ENCODE measurements at places on chromosomes 4 and X. TPM values are rescaled to one million over a fixed set of nuclear protein-coding genes. Genes with fewer than 3 reads are reported as not detected.
A peak's percentile ranks its signal among the peaks of the same experiment; 100 is the strongest.

Gene RGS12
- 14.5 TPM for total RNA-seq

Gene CSN1S1
- not detected for total RNA-seq

Gene HUWE1
- 50.8 TPM for total RNA-seq

Gene LRCH2
- total RNA-seq = 0.42 TPM

Gene GPM6B
- total RNA-seq = 0.84 TPM

Gene GAGE12F
- total RNA-seq = not detected

Gene CXCL9
- total RNA-seq = 1.4 TPM

Gene UGT2A3
- total RNA-seq = 41.4 TPM

Gene ODAM
- 0.28 TPM for total RNA-seq

Gene CT47A1
- total RNA-seq = not detected

Gene MBNL3
- total RNA-seq = 104 TPM

DNA sequence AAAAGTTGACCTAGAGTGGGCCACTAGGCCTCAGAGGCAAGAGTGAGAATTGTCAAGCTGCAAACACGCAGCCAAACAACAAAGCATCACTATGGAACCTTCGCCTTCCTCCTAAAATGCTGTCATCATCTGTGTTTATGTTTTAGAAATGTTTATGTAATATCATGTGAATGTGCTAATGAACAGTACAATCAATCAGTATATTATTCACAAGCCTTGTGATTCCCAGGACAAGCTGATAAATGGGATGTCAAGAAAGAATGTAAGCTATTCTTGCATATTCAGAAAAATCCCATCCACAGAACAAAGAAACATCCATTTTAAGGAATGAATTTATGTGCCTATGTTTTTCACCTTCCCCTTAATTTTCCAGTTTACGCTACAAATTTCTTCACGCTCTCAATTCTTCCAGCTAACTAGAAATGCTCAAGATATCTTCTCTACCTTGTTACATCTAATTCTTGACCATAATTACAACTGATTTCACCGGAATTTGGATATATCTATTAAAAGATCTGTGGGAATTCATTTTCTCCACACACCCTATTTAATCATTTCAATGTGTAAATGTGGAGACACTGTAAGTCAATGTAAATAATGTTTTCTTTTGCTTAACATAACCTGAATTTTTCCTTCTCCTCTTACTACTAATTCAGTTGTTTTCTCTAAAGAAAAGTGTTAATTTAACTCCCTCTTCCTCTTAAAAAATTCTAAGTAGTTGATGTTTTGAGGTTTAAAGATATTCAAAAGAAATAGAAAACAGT is 65.5 kb downstream of the LEF1 start:
- no peaks in the 10 kb centered on the region for H3K27me3 ChIP-seq
- H3K36me3 ChIP-seq = no peaks in the 10 kb centered on the region
- no peak overlapping the region for H3K27ac ChIP-seq
- H3K4me3 ChIP-seq = no peak overlapping the region
- H3K4me1 ChIP-seq = no peaks in the 10 kb centered on the region

- H3K27me3 ChIP-seq = no peaks in the 10 kb centered on the region
- H3K36me3 ChIP-seq = no peaks in the 10 kb centered on the region
- H3K27ac ChIP-seq = no peak overlapping the region
- no peak for DNase-seq
Observed at GRCh38 chrX:148629434-148629833, 129.0 kb downstream of the AFF2 start.

DNA sequence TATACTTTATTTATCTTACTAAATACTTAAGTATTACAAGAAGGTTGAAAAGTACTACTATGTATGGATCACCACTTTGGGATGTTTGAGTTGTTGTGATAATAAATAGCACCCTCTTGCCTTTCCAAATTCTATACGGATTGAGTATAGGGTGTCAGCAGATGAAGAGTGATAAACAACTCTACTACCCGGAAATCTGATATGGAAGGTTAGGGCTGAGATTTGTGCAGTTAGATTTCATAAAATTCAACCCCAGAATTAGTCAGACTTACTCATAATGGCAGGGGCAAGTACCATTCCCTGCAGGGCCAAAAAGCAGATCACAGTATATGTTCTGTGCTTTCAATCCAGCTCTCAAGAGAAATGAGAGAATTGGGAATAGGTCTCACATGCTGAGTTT is 1008.9 kb upstream of the PCDH7 start:
- DNase-seq = no peak
- H3K4me1 ChIP-seq = no peaks in the 10 kb centered on the region
- H3K4me3 ChIP-seq = no peak overlapping the region
- no peaks in the 10 kb centered on the region for H3K36me3 ChIP-seq
- H3K27me3 ChIP-seq = no peaks in the 10 kb centered on the region

GRCh38 chrX:150544835-150545770 is 23.3 kb upstream of the MTM1 start:
- no peaks in the 10 kb centered on the region for H3K27me3 ChIP-seq
- no peak overlapping the region for H3K4me3 ChIP-seq
- H3K4me1 ChIP-seq = peaks cover 10% of the 10 kb centered on the region
- no peaks in the 10 kb centered on the region for H3K36me3 ChIP-seq
- DNase-seq = no peak

- H3K27ac ChIP-seq = no peak overlapping the region
- H3K4me3 ChIP-seq = no peak overlapping the region
- no peaks in the 10 kb centered on the region for H3K27me3 ChIP-seq
- H3K4me1 ChIP-seq = no peaks in the 10 kb centered on the region
Observed at GRCh38 chr4:32855622-32856021, 2135.5 kb downstream of the PCDH7 start.

DNA sequence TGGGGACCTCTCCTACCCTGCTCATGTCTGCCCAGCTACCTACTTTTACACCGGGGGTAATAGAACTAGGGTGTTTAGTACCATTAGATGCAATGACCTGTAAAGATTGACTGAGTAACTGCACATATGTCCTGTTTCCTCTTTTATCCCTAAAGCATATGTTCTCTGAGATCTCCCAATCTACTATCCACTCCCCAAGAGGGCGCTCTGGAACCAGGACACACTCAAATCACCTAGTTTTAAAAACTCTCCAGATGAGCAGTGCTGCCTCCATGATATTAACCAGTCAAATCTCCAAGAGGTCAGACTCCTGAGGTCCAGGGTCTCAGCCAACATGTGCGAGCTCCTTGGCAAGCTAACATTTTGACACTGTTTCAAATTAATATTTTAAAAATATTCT is 87.0 kb upstream of the TSPAN5 start:
- peak; percentile 52 for DNase-seq
- no peak overlapping the region for H3K27ac ChIP-seq
- H3K36me3 ChIP-seq = no peaks in the 10 kb centered on the region
- H3K4me3 ChIP-seq = no peak overlapping the region

DNA sequence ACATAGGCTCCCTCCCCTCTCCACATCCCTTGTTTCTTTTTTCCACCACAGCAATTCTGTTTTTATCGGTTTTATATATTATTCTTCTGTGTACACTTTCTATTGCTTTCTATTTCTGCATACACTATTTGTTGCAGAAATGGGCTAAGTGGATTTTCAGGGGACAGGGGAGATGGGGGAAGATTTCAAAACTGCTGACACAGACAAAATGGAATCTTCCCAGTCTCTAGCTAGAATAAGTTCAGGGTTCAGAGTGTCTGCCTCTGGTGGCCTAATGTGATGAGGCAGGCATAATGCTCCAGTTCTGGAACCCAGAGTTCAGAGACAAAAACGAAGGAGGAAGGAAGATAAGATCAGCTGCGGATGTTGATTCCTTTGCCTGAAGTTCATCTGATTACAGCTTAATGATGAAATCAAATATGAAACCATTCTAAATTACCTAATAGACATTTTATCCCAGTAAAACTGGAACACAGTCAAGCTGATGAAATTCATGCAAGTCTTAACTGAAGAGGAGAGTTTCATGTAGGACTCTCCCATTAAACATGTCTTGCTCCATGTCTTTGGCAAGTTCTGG is 447.1 kb downstream of the AFF2 start:
- no peaks in the 10 kb centered on the region for H3K4me1 ChIP-seq
- H3K27ac ChIP-seq = no peak overlapping the region
- no peak overlapping the region for H3K4me3 ChIP-seq
- no peak for DNase-seq

DNA sequence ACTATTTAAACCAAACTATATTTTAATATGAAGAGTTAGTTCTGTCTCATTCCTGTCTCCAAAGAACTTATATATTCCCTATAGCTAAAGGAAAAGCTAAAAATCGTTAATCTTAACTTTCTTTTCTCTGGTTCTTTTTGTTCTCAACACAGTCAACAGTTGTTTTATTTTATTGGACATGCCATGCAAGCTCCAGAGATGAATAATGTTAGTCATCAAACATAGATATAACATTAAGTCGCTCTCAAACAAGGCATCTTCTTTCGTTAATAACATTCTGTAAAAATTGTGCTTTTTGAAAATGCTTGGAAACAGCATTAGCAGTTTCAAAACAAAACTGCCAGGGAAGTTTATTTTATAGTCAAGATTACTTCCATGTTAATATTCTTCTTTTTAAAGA is 117.9 kb upstream of the GPM6A start:
- H3K4me1 ChIP-seq = no peaks in the 10 kb centered on the region
- no peaks in the 10 kb centered on the region for H3K36me3 ChIP-seq
- DNase-seq = no peak
- H3K27me3 ChIP-seq = no peaks in the 10 kb centered on the region

DNA sequence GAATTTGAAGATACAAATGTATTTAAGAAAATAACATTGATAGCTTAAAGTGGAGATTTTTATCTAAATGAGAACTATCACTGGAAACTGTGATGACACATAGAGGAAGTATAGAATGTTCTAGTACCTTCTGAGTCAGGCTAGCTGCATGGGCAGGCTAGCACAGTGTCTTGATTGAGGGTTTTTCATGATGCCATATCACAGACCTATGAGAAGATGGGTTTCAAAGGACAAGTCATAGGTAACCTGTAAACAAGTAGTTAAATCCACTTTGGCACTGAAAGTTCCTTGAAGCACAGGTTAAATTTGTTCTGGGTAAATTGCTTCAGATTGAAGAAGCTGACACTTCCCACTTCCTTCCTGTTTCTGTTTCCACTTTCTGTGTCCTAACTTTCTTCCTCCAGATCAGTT is 48.2 kb upstream of the CDKN2AIP start:
- no peaks in the 10 kb centered on the region for H3K36me3 ChIP-seq
- H3K27ac ChIP-seq = no peak overlapping the region
- no peaks in the 10 kb centered on the region for H3K27me3 ChIP-seq
- no peak overlapping the region for H3K4me3 ChIP-seq
- peaks cover 4% of the 10 kb centered on the region for H3K4me1 ChIP-seq

- no peak for DNase-seq
- H3K36me3 ChIP-seq = no peaks in the 10 kb centered on the region
- H3K4me1 ChIP-seq = no peaks in the 10 kb centered on the region
- no peak overlapping the region for H3K27ac ChIP-seq
Observed at GRCh38 chr4:145230726-145231125, 50.3 kb upstream of the OTUD4 start.

- H3K27ac ChIP-seq = no peak overlapping the region
- no peaks in the 10 kb centered on the region for H3K36me3 ChIP-seq
- H3K4me3 ChIP-seq = no peak overlapping the region
- H3K4me1 ChIP-seq = no peaks in the 10 kb centered on the region
- no peak for DNase-seq
Observed at GRCh38 chrX:19443869-19444526, 71.3 kb downstream of the MAP3K15 start.

DNA sequence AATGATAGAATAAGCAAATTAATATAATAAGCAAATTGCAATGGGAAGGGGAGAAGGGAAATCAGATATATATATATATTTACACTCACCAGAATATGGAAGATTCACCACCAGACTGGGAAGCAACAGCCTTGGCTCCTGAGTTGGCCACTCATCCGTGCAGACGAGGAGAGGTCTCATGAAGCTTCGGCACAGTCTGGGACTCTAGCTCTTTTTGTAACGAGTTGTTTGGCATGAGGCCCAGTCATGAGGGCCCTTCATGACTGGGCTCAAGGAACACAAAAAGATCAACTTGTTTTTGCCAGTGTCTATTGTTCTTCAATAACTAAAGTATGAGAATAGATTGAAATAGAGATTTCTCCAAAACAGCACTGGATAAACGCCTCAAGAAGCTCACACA is 176.4 kb downstream of the ADGRA3 start:
- no peaks in the 10 kb centered on the region for H3K36me3 ChIP-seq
- H3K27ac ChIP-seq = no peak overlapping the region
- DNase-seq = no peak
- no peaks in the 10 kb centered on the region for H3K4me1 ChIP-seq

GRCh38 chr4:15689540-15689939 is 7.9 kb downstream of the FAM200B start:
- peaks cover 18% of the 10 kb centered on the region for H3K36me3 ChIP-seq
- peaks cover 4% of the 10 kb centered on the region for H3K4me1 ChIP-seq
- no peak for DNase-seq
- H3K4me3 ChIP-seq = no peak overlapping the region
- no peak overlapping the region for H3K27ac ChIP-seq

- no peaks in the 10 kb centered on the region for H3K36me3 ChIP-seq
- no peaks in the 10 kb centered on the region for H3K27me3 ChIP-seq
- H3K27ac ChIP-seq = no peak overlapping the region
- DNase-seq = no peak
Observed at GRCh38 chrX:101682723-101683122, 23.1 kb upstream of the ARMCX2 start.

GRCh38 chr4:3867403-3868100 is 101.4 kb downstream of the ADRA2C start:
- no peak for DNase-seq
- H3K27me3 ChIP-seq = no peaks in the 10 kb centered on the region
- no peak overlapping the region for H3K4me3 ChIP-seq
- no peaks in the 10 kb centered on the region for H3K36me3 ChIP-seq
- peaks cover 3% of the 10 kb centered on the region for H3K4me1 ChIP-seq
- H3K27ac ChIP-seq = no peak overlapping the region

- DNase-seq = no peak
- no peaks in the 10 kb centered on the region for H3K4me1 ChIP-seq
- peaks cover 44% of the 10 kb centered on the region for H3K36me3 ChIP-seq
- no peak overlapping the region for H3K4me3 ChIP-seq
- H3K27ac ChIP-seq = no peak overlapping the region
Observed at GRCh38 chrX:16754019-16754418, 32.2 kb upstream of the TXLNG start.

DNA sequence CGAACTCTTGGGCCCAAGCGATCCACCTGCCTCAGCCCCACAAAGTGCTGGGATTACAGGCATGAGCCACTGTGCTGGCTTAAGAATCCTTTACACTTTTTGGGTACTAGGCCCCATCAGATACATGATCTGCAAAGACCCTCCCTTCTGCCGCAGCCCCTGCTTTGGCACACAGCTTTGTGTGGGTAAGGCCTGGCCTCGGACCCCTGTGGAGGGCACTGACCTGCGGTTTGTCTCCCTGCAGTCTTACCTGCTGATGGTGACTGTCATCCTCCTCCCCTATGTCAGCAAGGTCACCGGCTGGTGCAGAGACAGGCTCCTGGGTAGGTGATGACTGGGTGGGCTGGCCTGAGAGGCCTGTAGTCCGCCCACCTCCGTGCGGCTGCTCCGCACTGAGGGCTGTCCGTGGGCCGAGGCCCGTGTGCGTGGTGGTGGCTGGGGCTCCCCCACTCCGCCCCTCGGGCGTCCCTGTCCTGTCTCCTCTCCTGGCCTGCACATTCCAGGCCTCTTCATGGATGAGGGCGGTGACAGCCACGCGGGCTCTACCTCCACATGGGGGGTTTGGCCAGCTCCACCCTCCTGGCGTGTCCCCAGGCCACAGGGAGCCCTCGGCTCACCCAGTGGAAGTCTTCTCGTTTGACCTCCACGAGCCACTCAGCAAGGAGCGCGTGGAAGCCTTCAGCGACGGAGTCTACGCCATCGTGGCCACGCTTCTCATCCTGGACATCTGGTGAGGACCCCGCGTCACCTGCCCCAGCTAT is 18.0 kb downstream of the DGKQ start:
- H3K27ac ChIP-seq = no peak overlapping the region
- H3K36me3 ChIP-seq = peaks cover 5% of the 10 kb centered on the region
- no peaks in the 10 kb centered on the region for H3K27me3 ChIP-seq
- no peaks in the 10 kb centered on the region for H3K4me1 ChIP-seq
- H3K4me3 ChIP-seq = no peak overlapping the region

Measured in liver (tissue), 10 donors.